ENCODE measurements at places on chromosomes 6 and 20.

- DNase-seq, result no peak
Observed at GRCh38 chr6:90701146-90701781, 114.4 kb upstream of the MAP3K7 start.

DNA sequence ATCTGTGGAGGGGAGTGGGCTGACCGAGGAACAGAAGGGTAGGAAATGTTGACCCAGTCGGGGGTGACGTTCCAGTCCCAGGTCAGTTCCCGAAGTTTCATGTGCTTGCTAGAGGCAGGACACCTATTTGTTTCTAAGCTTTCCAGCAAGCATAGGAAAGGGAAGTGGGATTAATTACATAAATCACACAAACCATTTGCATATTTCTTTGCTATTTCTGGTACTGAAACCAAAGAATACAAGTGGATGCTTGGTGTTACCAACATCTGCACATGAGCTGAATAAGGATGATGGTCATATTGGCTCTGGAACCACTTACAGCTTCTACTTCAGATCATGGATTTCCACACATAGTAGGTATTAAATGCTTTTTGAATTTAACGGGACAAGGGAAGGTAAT lies 546.5 kb downstream of the PRKN start:
- no peak for DNase-seq

GRCh38 chr6:34490390-34491090 lies 24.7 kb downstream of the PACSIN1 start:
- no peak for DNase-seq

DNA sequence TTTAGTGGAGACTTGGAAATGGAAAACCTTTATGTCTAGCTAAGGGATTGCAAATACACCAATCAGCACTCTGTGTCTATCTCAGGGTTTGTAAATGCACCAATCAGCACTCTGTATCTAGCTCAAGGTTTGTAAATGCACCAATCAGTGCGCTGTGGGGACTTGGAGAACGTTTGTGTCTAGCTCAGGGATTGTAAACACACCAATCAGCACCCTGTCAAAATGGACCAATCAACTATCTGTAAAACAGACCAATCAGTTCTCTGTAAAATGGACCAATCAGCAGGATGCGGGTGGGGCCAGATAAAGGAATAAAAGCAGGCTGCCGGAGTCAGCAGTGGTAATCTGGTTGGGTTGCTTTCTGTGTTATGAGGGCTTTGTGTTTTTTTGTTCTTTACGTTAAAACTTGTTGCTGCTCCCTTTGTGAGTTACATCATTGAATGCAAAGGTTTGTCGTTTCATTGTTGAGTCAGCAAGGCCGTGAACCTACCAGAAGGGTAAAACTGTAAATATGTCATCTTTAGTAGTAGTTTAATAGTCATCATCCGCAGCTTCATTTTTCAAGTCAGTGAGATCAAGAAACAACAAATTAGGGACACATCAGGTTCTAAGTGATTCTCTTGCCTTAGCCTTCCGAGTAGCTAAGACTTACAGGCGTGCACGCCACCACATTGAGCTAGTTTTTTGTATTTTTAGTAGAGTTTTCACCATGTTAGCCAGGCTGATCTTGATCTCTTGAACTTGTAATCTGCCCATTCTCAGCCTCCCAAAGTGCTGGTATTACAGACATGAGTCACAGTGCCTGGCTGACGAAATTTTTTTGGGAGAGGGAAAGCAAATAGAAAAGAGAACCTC lies 22.7 kb upstream of the NUP153 start:
- no peak for DNase-seq

DNA sequence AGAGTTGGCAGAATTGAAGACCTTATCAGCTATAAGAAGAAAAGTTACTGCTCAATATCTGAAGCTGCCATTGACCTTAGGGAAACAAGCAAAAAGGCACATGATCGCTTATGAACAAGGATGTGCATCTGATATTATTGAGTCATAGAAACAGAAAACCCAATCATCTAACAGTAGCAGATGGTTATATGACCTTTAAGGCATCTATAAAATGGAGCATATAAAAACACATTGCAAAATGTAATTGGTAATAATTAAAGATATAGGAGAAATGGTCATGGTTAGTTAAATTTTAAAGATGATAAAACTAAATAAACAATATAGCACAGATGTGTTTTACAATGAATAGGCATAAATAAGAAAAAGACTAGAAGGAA lies 260.1 kb upstream of the TAB2 start:
- DNase-seq, result no peak

DNA sequence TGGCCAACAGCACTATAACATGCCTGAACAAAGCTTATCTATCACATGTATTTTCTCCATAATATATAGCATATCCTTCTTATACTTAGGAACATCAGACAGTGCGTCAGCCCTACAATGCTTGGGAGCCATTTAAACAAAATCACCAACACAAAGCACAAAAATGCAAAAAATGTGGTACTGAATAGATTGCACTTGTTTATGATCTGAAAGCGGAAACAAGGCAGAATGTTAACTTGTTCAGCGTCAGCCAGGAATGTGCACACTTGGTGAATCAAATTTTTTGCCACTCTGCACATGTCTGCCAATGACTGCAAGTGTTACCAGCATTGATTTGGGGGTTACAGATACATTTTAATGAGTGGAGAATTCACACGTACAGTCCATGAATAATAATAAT lies 14.8 kb downstream of the SLC35A1 start:
- no peak for DNase-seq

GRCh38 chr6:43926634-43927531 lies 156.9 kb downstream of the VEGFA start:
- DNase-seq, result peak; percentile 93

Measured in kidney glomerular epithelial cell (primary cell).